ENCODE measurements at places on chromosomes 13 and 19.
A peak's percentile ranks its signal among the peaks of the same experiment; 100 is the strongest.

- DNase-seq: peak; percentile 66
Measured at GRCh38 chr19:13149628-13150186, 468 bp downstream of the STX10 start.

- no peak for DNase-seq
Measured at GRCh38 chr19:54521022-54521859, 18.6 kb downstream of the LAIR2 start.

- no peak for DNase-seq
Measured at GRCh38 chr19:37452500-37453245, 14.6 kb downstream of the ZNF569 start.

DNA sequence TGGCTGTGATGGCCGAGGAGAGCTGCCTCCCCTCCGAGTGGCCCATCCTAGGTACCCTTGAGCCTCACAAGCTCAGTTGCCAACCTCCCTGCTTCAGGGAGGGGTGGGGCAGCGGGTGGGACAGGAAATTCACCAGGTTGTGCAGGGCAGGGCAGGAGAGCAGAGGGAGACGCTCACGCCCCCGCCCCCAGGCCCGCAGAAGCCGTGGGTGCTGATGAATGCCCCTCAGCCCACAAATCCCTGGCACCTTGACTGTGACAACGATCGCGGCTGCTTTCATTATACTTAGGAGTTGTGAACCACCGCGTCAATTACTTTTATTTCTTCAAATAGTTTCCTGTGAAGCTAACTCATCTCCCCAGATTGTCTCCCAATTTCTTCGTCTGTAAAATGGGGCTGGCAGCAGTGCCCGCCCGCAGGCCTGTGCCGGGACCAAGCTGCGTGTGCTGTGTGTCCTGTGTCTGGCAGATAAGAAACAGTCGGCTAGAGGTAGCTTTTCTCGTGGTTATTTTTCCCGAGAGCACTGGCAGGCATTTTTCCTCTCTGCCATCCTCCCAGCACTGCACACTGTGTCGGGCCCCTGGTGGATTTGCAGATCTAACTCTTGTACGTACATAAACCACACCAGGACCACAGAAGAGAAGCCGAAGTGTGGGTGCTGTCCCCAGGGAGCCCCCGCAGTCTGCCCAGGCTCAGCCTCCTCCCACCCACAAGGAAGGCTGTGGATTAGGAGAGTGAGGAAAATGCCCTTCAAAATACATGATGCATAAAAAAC is 7.9 kb upstream of the RASA3 start:
- peak; percentile 65 for DNase-seq

GRCh38 chr13:106593132-106593531 is 25.2 kb upstream of the ARGLU1 start:
- DNase-seq: no peak

DNA sequence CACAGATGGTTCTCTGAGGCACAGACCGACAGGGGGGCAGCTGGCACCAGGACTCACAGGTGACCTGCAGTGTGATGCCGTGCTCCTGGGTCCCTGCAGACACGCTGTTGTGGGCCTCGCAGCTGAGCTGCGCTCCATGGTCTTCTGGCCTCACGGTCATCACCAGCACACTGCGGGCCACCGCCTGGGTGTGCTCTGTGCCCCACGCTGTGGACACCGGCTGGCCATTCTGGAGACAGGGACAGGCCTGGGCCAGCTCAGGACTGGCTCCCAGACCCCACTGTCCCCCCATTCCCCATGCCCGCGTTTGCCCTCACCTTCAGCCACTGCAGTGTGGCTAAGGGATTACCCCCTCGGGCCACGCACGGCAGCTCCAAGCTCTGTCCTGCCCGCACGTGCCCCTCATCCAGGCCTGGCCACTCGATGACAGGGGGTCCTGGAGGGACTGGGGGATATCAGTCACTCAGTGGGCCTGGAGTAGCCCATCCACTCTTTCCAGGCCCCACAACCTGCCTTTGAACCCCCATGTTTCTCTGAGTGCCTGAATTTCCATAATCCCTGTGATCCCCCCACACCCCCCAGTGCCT is 3.3 kb downstream of the NPHS1 start:
- DNase-seq: no peak

DNA sequence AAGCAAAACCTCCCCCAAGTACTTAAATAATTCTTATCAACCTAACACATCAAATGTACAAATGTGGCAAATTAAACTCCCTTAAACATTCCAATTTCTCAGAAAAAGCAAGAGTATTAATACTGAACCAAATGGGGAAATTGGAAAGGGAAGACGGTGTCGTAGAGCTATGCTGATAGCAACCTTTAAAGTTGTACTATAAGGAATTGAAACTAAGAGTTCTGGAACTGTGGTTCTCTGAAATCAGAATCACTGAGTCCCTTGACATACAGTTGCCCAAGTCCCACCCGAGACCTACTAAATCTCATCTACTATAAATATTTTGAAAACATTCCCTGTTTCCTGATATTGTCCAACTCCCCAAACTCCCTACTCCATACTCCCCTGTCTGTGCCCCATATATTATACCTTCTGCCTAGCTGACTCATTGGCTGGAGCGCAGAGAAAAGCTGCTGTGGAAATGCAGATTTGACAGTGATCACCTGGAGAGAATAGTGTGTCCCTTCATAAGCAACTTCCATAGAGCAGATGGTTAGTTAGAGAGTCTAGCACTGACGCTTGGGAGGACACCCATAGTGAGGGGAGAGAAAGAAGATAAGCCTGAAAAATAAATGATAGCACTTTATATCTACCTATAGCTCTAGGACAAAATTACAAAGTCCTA is 51.4 kb upstream of the ITM2B start:
- DNase-seq: no peak

DNA sequence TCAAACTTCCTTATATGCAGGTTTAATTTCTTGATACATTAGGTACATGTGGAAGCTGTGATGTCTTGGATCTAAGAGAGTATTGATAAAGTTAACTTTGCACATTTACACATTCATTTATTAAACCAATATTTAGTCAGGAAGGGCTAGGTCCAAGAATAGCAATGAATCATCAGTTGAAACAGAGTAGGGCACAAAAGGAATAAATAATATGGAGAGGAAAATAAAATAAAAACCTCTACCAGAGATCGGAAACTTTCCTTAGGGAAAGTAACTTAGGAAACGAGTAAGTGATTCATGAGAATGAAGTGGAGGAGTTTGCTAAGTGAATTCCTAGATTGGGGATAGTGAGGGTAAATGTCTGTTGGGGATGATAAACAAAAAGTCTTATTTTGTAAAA is 259.4 kb upstream of the DACH1 start:
- DNase-seq: no peak

DNA sequence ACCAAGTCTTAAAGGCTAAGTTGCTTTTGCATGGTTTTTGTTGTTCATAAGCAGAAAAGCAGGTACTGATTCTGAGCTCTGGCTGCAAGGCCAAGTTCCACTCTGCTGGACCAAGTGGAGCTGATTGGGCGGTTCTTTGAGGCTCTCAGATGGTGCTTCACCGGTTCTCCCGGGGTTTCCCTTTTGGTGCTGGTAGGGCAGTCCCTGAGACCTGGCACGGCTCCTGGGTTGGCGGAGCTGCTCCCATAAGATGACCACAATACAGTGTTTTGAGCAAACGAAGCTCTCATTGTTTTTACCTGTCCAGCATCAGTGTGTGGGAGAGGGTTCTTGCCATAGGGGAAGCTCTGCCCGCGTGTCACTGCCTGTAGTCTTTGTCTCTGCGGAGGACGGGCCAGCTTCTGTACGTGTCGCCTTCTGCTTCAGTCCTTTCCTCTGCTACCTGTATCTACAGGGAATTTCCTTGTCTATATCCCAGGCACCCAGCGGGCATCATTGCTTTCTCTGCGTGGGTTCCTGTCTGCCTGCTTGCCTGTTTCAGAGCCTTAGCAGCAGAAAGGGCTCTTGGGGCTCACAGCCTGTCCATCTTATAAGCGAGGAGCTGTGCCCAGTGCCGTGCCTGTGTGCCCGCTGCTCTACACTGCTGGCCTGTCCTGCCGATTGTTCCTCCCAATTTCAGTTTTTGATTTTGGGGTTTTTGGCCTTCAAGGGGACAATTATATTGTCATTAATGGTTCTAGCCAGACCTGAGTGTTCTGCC is 2.3 kb downstream of the U2AF2 start:
- DNase-seq: no peak

- no peak for DNase-seq
Measured at GRCh38 chr13:69306766-69307165, 800.9 kb upstream of the ATXN8OS start.

DNA sequence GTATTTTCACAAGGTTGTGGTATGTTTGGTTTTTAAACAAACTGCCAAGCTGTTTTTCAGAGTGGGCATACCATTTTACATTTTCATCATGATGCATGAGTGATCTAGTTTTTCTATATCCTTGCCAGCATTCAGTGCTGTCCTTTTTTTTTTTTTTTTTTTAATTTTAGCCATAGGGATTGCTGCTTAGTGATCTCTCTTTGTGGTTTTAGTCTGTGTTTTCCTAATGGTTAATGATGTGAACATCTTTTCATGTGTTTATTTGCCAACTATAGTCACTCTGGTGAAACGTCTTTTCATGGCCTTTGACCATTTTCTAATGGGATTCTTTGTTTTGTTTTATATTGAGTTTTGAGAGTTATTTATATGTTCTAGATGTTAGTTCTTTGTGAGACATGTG is 59.7 kb downstream of the SHISA2 start:
- no peak for DNase-seq

DNA sequence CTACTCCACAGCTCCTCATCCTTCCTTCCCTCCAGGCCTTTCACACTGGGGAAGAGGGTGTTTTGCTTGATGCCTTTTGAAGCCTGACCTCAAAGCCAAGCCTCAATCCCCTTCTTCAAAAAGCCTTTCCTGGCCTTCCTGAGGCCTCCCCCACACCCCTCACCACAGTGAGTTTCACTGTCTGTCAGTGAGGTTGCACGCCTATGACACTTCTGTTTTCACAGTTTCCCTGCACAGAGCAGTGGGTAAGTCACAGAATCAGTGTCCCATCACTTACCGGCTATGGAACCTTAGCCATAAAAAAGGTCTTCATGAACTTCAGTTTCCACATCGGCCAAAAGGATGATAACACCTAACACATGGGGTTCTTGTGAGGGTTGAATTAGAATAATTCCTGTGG is 371.4 kb downstream of the UQCRFS1 start:
- no peak for DNase-seq

- no peak for DNase-seq
Measured at GRCh38 chr13:38914070-38914469, 76.6 kb downstream of the STOML3 start.

GRCh38 chr13:70893832-70894231 is 785.6 kb upstream of the KLHL1 start:
- no peak for DNase-seq

GRCh38 chr19:1817553-1818179 is 5.6 kb upstream of the ATP8B3 start:
- DNase-seq: no peak

DNA sequence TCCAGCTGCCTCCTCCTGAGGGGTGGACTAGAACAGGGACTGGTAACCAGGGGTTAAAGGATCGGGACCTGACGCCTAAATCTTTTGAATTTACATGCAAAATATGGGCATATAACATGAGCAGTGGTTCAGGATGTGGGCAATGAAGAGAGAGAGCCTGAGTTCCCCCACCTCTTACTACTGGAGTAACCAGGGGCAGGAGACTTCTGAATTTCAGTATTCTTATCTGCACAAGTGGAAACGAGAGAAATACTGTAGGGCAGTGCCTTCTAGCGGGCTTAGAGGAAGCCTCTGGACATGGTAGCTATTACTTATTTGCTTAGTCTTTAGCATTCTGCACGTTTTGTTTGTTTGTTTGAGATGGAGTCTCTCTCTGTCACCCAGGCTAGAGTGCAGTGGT is 26.3 kb downstream of the BCAT2 start:
- DNase-seq: no peak

DNA sequence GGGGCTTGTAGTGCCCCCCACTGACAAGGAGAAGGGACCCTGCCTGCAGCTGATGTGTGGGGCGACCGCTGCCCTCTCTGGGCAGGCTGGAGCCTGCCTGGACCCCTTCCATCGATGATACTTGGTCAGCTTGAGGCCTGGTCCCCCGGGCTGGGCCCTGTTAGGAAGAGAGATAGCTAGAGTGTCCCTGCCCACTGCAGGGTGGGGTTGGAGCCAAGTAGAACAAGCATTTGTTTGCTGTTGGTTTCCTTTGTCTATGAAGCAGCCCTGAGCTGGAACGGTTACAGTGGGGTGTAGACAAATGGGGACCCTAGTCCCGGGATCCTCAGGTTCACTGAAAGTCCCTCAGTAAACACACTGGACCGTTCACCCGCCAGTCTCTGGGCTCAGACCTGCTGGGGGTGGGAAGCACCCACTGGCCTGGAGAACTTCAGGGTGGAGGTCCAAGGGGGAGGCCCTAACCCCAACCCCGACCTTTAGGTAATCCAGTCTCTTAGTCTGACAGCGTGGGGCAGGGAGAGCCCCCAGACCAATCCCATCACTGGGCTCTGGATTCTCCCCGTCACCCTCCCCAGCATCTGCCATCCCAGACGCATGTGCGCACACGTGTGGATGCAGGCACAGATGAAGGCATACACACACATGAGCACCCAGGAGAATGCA is 204.8 kb upstream of the ZNF536 start:
- no peak for DNase-seq

GRCh38 chr13:99929866-99930265 is 41.7 kb downstream of the ZIC5 start:
- no peak for DNase-seq

GRCh38 chr19:47210689-47211316 is 20.2 kb downstream of the BBC3 start:
- peak; percentile 86 for DNase-seq

GRCh38 chr13:25114220-25114619 is 18.3 kb downstream of the PABPC3 start:
- DNase-seq: peak; percentile 84

DNA sequence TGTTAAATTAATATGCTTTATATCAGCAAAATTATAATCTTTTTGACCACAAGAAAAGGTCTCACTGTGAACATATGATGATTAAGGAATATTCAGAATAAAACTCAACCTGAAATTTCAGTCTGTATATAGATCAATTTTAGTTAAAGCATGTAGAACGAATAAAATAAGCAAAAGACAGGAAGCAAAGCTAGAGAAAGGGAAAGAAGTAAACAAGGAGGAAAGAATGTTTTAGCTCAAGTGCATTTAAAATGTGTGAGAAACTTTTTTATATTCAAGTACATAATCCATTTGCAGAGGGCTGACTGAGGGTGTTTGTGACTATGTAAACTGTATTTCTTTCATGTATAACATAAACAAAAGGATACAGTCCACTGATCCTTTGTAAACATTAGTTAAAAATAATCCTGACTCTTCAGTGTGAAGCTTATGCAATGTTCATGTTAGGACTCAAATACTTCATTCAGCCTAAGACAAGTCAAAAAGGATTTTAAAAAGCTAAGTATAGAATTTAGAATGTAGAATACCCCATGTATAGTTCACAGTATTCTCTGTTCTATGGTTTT is 472.1 kb downstream of the DIAPH3 start:
- no peak for DNase-seq

GRCh38 chr13:106986687-106987426 is 418.9 kb upstream of the ARGLU1 start:
- DNase-seq: no peak
